ENCODE measurements at places on chromosomes 2 and 18. TPM values are rescaled to one million over a fixed set of nuclear protein-coding genes. Genes with fewer than 3 reads are reported as not detected.

Gene UCN
- total RNA-seq = 0.09 TPM

Gene C2orf66
- total RNA-seq = 0.09 TPM

Gene ECEL1
- total RNA-seq = not detected

Gene TEX44
- not detected for total RNA-seq

Gene TUBA3D
- total RNA-seq = not detected

Gene SIX2
- total RNA-seq = under 0.01 TPM

Gene CDH2
- total RNA-seq = 137 TPM

Measured in endothelial cell of coronary artery (primary cell).